ENCODE measurements at places on chromosomes 3 and 15. TPM values are rescaled to one million over a fixed set of nuclear protein-coding genes. Genes with fewer than 3 reads are reported as not detected.

SCN11A gene
- total RNA-seq = under 0.01 TPM

RFT1 gene
- 23.4 TPM for total RNA-seq

NEK4 gene
- 31.7 TPM for total RNA-seq

ROBO2 gene
- 0.37 TPM for total RNA-seq

MYL3 gene
- total RNA-seq = not detected

TGM4 gene
- not detected for total RNA-seq

SRGAP3 gene
- total RNA-seq = 3.1 TPM

CHRNB4 gene
- not detected for total RNA-seq

RPS27L gene
- total RNA-seq = 134 TPM

MEX3B gene
- total RNA-seq = 2.2 TPM

CPNE4 gene
- not detected for total RNA-seq

IQCF5 gene
- total RNA-seq = not detected

SLC2A2 gene
- not detected for total RNA-seq

TMEM207 gene
- total RNA-seq = not detected

KCNAB1 gene
- not detected for total RNA-seq

TM6SF1 gene
- total RNA-seq = 0.62 TPM

IL5RA gene
- not detected for total RNA-seq

SEMA6D gene
- 4.5 TPM for total RNA-seq

SEMA5B gene
- total RNA-seq = not detected

DPPA4 gene
- total RNA-seq = not detected

TRNT1 gene
- total RNA-seq = 32.9 TPM

RHCG gene
- not detected for total RNA-seq

RYR3 gene
- not detected for total RNA-seq

SLC6A6 gene
- total RNA-seq = 30.5 TPM

THPO gene
- 0.66 TPM for total RNA-seq

ADGRG7 gene
- total RNA-seq = 1.1 TPM

RLBP1 gene
- not detected for total RNA-seq

MEF2A gene
- 29.7 TPM for total RNA-seq

NLGN1 gene
- total RNA-seq = 20.1 TPM

CPLX3 gene
- not detected for total RNA-seq

PATL2 gene
- total RNA-seq = 0.62 TPM

CD200 gene
- 0.44 TPM for total RNA-seq

ACP3 gene
- total RNA-seq = 27.1 TPM

VEPH1 gene
- total RNA-seq = 56.1 TPM

HYAL1 gene
- 0.66 TPM for total RNA-seq

TIMP4 gene
- 5.1 TPM for total RNA-seq

XCR1 gene
- total RNA-seq = under 0.01 TPM

MUC20 gene
- total RNA-seq = 0.22 TPM

FOXB1 gene
- total RNA-seq = not detected

ITIH1 gene
- not detected for total RNA-seq

FBXO40 gene
- total RNA-seq = under 0.01 TPM

SMAD6 gene
- 11.0 TPM for total RNA-seq

GOLGA6L4 gene
- total RNA-seq = 1.2 TPM

KNL1 gene
- 43.8 TPM for total RNA-seq

ZNF774 gene
- total RNA-seq = 1.1 TPM

IQCB1 gene
- total RNA-seq = 22.8 TPM

AGBL1 gene
- total RNA-seq = not detected

AQP9 gene
- total RNA-seq = not detected

TNFSF10 gene
- total RNA-seq = 2.0 TPM

HIGD2B gene
- total RNA-seq = not detected
